ENCODE measurements at places on chromosomes 4 and X. TPM values are rescaled to one million over a fixed set of nuclear protein-coding genes. Genes with fewer than 3 reads are reported as not detected.

- DNase-seq: no peak
Observed at GRCh38 chrX:154519389-154519788, 3.4 kb upstream of the FAM3A start.

DNA sequence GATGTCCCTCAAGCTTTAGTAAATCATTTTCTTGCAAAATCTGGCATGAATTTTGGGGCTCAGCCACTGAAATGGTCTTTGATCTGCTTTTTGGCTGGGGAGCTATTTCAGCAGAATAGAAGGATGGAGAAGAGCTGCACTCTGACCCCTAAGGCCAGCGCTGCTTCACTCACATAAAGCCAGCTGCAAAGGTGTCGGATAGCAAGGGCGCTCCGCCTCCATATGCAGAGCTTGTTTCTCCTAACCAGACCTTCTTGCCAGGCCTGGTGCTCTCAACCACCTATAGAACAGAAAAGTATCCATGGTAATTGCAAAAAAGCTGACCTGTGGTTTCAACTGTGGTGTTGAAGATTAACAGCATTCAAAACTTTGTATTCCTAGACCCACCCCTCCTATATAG is 24.1 kb upstream of the COQ2 start:
- no peak for DNase-seq

- no peak for DNase-seq
Observed at GRCh38 chr4:99395595-99396364, 39.4 kb downstream of the ADH7 start.

DNA sequence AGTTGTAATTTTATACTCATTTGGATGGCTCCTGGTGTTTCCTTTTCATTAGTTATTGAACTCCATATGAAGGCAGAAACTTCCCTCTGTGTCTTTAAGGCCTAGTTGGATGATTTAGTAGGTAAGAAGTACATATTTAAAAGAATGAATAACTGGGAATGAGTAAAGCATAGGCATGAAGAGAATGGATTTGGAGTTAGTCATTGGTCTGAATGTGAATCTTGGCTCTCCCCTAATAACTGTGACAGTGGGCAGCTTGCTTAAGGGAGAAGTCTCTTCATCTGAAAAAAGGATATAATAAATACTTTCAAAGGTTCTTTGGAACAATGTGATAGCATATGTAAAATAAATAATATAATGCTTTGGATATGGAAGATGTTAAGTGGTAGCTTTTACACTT is 13.2 kb downstream of the SNX25 start:
- DNase-seq: no peak

GRCh38 chr4:5433196-5433595 is 275.2 kb downstream of the EVC2 start:
- DNase-seq: no peak

The MGARP gene
- polyA plus RNA-seq: 0.28 TPM
